HEK293T (cell line): ENCODE measurements at places on chromosomes 1 and 21.

- no peak for DNase-seq
Observed at GRCh38 chr1:31669786-31670592, 25.3 kb upstream of the PEF1 start.

- DNase-seq: no peak
Observed at GRCh38 chr1:194225821-194226220, 1039.4 kb upstream of the B3GALT2 start.

- DNase-seq: no peak
Observed at GRCh38 chr1:236545621-236546169, 21.9 kb downstream of the LGALS8 start.

GRCh38 chr1:233379869-233380438 lies 52.4 kb downstream of the MAP3K21 start:
- DNase-seq: no peak

DNA sequence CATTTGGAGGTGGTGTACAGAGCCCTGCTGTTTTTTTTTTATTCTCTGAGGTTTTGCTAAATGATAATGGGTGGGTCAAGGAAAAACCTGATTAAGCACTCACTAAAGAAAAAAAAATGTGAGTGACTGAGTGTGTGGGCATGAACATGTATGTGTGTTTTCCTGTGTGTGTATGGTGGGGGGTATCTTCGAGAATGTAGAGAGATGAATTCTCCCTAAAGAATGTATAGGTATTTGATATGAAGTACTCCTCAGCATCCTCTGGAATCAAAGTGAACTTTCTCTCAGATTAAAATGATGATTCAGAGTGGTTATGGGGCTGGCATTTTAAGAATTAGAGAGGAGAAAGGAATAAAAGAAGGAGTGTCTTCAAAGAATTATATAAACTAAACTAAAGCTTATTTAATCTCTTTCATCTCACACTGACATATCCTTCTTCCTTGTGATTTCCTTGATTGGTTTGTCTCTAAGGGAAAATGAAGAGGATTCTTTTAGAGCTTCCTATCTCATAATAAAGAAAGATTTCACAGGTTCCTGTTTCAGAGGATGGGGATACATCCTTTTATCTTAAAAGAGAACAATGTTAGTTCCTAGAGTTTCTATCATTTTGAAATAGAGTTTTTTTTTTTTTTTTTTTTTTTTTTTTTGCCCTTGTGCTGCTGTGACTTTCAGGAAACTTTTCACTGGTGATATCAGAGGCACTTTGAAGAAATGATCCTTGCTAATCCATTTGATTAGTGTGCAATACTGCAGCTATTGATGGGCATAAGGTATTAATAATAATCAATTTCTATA lies 23.9 kb downstream of the S1PR1 start:
- no peak for DNase-seq

DNA sequence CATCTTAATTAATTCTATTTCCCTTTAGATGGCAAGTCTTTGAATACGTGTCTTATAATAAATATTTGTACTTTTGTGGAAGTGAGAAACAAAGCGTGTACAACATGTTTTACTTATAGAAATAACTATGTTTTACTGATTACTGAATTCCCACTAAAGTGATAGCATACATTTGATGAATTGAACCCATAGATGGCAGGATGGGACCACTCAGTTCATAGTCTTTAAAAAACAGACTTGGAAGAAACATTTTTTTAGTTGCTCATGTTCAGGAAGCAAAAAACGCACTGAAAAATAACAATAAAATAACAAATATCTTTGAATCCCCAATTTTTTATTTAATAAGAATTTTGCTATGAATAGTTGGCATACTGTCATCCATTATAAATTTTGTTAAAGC lies 507.1 kb upstream of the ZRANB2 start:
- no peak for DNase-seq

DNA sequence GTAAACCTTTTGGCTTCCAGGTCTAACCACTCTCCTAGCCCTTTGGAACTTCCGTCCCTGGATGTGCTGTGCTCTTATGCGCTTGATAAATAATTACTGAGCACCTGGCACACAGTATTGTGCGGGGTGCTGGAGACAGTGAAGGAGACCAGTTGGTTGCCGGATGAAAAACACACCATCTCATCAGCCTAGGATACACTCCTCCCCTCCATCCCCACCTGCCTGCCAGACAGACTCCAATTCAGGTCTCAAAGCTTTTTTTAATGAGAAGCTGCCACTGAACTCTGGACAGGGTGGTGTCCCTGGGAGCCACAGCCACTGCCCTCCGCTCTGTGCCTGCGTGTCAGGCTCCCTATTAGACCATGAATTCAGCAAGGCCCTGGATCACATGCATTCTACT lies 9.2 kb downstream of the GNB1 start:
- no peak for DNase-seq

DNA sequence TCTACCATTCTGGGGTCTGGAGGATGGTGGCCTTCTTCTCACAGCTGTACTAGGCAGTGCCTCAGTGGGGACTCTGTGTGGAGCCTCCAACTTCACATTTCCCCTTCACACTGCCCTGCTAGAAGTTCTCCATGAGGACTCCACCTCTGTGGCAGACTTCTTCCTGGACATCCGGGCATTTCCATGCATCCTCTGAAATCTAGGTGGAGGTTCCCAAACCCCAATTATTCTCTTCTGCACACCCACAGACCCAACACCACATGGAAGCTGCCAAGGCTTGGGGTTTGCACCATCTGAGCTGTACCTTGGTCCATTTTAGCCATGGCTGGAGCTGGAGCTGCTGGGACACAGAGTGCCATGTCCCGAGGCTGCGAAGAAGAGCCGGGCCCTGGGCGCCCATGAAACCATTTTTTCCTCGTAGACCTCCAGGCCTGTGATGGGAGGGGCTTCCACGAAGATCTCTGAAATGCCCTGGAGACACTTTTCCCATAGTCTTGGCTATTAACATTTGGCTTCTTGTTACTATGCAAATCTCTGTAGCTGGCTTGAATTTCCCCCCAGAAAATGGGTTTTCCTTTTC lies 170.5 kb downstream of the FOXD2 start:
- no peak for DNase-seq

DNA sequence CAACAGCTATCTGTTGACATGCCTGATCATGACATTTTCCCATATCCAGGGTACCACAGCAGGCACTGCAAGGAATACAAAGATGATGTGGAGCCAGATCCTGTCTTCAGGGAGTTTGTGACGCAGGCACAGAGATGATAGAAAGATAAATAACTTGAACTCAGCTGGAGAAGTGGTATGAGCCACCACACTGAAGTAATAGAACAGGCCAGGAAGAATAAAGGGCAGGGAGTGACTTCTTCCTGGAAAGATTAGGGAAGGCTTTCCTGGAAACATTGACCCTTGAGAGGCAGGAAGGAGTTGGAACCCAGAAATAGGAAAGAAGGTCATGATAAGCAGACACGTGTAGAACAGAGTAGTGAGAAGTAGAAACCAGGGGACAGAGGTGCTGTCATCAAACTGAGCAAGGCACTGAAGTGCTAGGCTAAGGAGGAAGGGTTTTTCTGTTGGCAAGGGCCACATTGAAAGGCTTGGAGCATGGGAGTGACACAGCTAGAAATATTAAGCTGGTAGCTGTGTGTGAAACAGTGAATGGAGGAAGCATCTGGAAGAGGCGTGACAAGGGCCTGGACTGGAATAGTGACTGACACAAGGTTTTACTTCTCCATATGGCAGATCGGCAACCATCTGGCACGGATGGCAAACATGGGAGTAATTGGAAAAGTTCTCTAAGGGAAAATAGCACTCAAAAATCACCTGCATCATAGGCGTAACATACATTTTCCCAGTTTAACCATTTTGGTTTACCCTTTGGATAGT lies 68.4 kb downstream of the AK5 start:
- DNase-seq: no peak

- DNase-seq: no peak
Observed at GRCh38 chr1:180462102-180462501, 40.3 kb downstream of the ACBD6 start.

DNA sequence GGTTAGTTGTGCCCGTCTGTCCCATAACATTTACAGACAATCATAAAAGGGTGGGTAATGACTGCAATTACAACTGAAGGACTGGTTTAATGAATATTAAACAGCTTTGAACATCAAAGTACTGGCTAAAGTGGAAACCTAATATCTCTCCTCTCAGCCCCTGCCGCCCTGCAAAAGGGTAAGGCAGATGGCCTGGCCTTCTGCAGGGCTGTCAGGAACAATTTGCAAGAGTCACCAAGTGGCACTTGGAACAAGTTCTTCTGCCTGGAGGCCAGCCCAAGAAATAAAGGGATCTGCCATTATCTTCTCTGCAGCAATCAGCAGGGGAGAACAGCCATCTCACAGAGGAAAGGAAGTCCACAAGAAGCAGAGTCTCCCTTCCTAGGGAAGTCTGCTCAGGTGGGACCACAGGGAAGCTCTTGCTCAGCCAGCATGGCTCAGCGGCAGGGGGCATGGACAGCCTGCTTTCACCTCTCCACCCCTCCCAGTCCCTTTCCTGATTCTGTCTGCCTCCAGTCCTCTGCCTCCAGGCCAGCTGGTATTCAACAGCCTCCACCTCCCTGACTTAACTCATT lies 96.1 kb downstream of the TRABD2B start:
- no peak for DNase-seq

DNA sequence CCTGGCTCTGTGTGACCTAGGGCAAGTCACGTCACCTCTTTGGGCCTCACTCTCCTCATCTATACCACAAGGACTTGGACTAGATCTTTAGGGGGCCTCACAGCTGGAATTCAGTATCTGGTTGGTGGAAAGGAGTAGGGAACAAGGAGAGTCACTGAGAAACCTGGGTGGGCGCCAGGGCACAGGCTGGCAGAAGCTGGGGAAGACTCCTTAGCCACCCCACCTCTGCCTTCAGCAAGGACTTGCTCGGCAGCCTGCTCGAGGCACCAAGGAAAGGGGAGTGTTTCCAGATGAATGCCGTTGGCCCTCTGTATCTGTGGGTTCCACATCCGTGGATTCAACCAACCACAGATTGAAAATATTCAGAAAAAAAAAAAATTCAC lies 1.2 kb upstream of the OPTC start:
- DNase-seq: no peak

DNA sequence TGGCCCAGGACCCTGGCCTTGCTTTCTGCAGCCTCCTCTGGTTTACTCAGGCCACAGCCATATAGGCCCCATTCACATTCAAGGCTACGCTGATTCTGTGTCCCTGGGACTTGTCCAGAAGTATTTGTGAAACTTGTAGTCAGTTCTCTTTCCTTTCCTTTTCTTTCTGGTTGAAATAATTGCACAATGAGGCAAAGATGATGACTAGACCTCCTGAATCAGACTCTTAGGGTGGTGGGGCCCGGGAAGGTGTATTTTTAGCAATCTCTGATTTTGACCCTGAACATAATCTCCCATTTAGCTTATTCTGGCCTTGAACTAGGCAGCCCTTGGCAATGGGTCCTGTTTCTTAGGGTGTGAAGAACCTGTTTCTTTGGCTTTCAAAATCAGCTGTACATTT lies 39.9 kb downstream of the STUM start:
- DNase-seq: no peak

- DNase-seq: peak; percentile 80
Observed at GRCh38 chr1:16082283-16083038, 9.0 kb upstream of the FAM131C start.

GRCh38 chr1:57655161-57655560 lies 231.3 kb upstream of the DAB1 start:
- DNase-seq: no peak

DNA sequence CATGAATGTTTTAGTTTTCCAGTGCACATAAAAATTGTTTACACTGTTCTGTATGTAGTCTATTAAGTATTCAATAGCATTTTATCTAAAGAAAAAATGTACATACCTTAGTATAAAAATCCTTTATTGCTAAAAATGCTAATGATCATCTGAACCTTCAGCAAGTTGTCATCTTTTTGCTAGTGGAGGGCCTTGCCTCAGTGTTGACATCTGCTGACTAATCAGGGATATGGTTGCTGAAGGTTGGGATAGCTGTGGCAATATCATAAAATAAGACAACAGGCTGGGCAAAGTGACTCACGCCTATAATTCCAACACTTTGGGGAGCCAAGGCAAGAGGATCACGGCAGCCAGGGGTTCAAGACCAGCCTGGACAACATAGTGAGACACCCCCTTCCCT lies 9.0 kb downstream of the DYNLT5 start:
- DNase-seq: no peak

GRCh38 chr1:167344112-167344511 lies 123.4 kb downstream of the POU2F1 start:
- no peak for DNase-seq

GRCh38 chr21:38938343-38938742 lies 132.6 kb downstream of the ETS2 start:
- no peak for DNase-seq

DNA sequence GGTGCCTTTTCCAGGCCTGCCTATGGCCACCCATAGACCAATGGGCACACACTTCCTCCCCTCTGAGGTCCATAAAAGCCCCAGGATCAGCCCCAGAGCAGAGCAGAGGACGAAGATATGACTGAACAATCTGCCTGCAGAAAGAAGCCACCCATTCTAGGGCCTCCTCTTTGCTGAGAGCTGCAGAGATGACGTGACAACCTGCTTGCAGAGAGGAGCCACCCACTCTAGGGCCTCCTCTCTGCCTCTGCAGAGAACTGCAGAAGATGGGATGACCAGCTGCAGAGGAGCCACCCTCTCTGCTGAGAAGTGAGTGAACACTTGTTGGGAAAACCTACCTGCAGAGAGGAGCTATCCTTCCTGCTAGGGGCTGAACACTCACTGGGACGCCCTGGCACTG lies 79.7 kb downstream of the SCMH1 start:
- no peak for DNase-seq

- no peak for DNase-seq
Observed at GRCh38 chr1:89363196-89363595, 663 bp upstream of the GBP6 start.

DNA sequence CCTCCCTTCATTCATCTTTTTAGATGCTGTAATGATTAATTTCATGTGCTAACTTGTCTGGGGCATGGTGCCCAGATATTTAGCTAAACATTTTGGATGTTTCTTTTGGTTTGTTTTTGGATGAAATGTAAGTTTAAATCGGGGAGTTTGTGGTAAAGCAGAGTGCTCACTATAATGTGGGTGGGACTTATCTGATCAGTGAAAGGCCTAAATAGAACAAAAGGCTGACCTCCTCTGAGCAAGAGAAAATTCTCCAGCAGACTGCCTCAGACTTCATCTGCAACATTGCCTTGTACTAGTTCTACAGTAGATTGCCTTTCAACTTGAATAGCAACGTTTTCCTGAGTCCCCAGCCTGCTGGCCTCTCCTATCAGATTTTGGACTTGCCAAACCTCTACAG lies 183.6 kb downstream of the S1PR1 start:
- DNase-seq: no peak

GRCh38 chr1:230807029-230807428 lies 59.8 kb downstream of the CAPN9 start:
- no peak for DNase-seq

GRCh38 chr1:41485605-41486004 lies 1.1 kb upstream of the EDN2 start:
- no peak for DNase-seq

- no peak for DNase-seq
Observed at GRCh38 chr1:33357099-33357498, 36.2 kb upstream of the A3GALT2 start.

DNA sequence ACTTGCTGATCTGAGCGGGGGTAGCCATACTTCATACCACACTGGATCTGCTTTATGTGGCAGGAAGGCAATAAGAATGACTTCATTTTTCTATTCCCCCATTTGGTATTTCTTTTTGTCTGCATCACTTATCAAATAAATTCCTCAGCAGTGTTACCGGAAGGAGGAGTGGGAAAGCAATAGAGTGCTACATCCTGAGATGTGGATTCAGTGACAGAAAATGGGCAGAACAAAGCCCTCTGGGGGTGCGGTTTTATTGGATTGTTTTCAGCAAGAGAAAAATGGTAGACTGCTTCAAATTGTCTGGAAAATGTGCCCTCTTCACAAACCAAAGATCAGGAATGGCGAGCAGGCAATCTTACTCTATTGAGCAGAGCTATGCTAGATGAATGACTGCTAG lies 751.9 kb upstream of the NEGR1 start:
- DNase-seq: no peak
